AG04450 (cell line): ENCODE measurements at places on chromosomes 6 and 20. TPM values are rescaled to one million over a fixed set of nuclear protein-coding genes. Genes with fewer than 3 reads are reported as not detected.

Gene ULBP2
- polyA plus RNA-seq, result 6.3 and 7.9 TPM in 2 replicates

Gene SLC17A2
- not detected in 2 replicates for polyA plus RNA-seq

Gene SIRPD
- polyA plus RNA-seq, result not detected in 2 replicates

DNA sequence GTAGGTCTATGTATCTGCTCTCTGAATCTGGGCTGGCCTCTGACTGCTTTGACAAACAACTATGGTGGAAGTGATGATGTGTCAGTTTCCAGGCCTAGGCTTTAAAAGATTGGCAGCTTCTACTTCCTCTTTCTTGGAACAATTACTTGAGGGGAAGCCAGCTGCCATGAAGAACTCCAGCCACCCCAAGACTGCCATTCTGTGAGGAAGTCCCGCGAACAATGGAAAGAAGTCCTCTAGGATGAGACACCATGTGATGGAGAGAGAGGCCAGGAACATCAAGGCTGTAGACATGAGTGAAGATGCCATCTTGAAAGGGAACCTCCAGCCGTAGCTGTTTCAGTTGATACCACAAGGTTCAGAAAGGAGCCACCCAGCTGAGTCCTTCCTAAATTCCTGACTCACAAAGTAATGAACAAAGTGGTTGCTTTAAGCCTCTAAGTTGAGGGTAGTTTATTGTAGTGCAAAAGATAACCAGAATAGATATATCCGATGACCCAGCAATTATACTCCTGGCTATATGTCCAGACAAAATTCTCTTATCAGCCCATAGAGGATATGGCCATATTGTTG, 15.3 kb upstream of the TCF15 start:
- DNase-seq, result no peak

DNA sequence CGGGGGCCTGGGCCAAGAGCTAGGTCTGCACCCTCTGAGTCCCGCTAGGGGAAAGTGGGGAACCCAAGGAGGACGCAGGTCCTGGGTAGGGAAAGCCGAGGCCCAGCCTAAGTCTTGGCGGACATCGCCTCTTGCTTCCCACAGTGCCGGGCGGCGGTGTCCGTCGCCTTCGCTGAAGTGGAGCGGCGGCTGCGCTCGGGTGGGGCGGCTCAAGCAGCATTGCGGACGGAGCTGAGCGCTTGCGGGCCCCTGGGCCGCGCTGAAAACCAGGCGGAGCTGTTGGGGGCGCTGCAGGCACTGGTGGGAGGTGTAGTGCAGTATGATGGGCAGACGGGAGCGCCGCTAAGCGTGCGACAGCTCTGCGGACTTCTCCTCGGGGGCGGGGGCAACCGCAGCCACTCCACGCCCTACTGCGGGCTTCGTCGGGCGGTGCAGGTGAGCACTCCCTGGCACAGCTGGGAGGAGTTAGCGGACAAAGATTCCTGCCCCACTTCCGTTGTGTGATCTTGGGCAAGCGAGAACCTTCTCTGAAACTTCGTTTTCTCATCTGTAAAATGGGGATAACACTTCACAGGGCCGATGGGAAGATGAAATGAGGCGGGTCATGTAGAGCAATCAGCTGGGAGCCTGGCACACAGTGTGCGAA, 4.2 kb downstream of the PRSS16 start:
- DNase-seq, result no peak

- no peak for DNase-seq
Measured at GRCh38 chr6:96947055-96947454, 22.5 kb downstream of the KLHL32 start.

- no peak for DNase-seq
Measured at GRCh38 chr6:149213829-149214228, 103.7 kb upstream of the TAB2 start.

- no peak for DNase-seq
Measured at GRCh38 chr20:16785226-16785625, 37.1 kb downstream of the OTOR start.

DNA sequence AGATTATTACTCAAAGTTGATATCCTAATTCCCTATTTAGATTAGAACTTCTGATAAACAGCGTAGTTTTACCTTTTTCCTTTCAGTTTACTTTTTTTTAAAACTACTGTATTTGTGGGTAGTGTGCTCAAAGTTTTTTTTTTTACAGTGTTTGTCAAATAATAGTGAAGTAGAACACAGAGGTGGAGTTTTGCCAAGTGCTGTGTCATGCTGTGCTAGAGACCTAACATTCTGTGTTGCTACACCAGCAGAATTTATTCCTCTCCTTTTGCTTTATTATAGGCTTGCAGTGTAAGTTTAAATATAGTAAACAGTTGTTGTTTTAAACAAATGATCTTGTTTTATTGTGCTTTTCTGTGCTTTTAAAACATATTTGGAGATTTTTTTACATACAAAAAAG, 125.4 kb downstream of the HIVEP1 start:
- no peak for DNase-seq
